NCI-H1417 treated with DMSO at 0.1 percent for 48 hours (cell line): ENCODE measurements at places on chromosomes 13 and 19.

GRCh38 chr19:51120160-51120559 lies 4.5 kb upstream of the SIGLEC9 start:
- DNase-seq, result no peak

DNA sequence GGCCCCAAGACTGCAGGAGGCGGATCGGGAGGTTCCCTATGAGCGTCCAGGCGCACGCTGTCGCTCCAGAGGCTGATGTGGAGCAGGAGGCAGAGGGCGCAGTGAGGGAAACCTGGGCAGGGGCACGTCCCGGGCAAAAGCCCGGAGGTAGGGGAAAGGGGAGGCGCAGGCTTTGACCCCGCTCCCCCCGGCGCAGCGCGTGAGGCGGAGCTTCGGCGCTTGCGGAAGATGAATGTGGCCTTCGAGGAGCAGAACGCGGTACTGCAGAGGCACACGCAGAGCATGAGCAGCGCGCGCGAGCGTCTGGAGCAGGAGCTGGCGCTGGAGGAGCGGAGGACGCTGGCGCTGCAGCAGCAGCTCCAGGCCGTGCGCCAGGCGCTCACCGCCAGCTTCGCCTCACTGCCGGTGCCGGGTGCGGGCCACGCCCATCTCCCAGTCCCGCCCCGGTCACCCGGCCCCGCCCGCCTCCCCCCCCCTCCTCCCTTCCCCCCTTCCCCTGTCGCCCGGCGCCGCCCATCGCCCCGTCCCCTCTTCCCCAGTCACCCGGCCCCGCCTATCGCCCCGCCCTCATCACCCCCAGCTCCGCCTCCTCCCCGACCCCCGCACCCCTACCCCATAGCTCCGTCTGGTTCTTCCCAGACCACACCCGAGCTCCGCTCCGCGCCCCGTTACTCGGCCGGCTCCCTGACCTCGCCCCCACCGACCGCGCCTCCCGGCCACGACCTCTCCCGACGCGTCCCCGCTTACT lies 4.1 kb downstream of the HMG20B start:
- DNase-seq, result no peak

GRCh38 chr13:53126841-53127245 lies 98.2 kb downstream of the OLFM4 start:
- DNase-seq, result no peak

DNA sequence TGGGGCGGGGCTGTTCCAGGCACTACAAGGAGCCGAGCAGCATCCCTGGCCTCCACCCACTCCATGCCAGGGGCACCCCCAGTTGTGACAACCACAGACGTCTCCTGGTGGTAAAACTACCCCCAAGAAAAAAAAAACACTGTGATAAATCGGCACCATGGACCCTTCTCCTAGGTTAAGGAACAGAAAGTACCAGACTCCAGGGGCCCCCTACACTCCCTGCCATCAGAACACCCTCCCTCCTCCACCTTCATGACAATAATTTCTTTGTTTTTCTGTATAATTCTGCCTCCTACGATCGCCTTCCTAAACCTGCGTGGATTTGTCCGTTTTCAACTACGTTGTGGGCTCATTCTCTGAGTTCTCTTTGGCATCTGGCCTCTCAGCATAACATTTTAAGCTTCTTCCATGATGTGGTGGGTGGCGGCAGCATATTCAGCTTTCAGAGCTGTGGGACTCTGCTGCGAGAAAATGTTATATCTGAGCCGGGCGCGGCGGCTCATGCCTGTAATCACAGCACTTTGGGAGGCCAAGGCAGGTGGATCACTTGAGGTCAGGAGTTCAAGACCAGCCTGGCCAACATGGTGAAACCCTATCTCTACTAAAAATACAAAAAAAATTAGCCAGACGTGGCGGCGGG lies 8.6 kb downstream of the TLE2 start:
- DNase-seq, result no peak

GRCh38 chr19:35596366-35596999 lies 10.5 kb downstream of the PMIS2 start:
- no peak for DNase-seq

- no peak for DNase-seq
Measured at GRCh38 chr19:7870571-7871436, 3.4 kb downstream of the PRR36 start.
